ENCODE measurements at places on chromosomes 12 and 14. TPM values are rescaled to one million over a fixed set of nuclear protein-coding genes. Genes with fewer than 3 reads are reported as not detected.

GRCh38 chr12:115213538-115214016 is 529.6 kb upstream of the TBX3 start:
- peak; percentile 41 for DNase-seq

GRCh38 chr12:7542813-7543212 is 39.2 kb upstream of the CD163 start:
- DNase-seq: no peak

GRCh38 chr14:76497550-76498462 is 121.9 kb downstream of the ESRRB start:
- peak; percentile 55 for DNase-seq

DNA sequence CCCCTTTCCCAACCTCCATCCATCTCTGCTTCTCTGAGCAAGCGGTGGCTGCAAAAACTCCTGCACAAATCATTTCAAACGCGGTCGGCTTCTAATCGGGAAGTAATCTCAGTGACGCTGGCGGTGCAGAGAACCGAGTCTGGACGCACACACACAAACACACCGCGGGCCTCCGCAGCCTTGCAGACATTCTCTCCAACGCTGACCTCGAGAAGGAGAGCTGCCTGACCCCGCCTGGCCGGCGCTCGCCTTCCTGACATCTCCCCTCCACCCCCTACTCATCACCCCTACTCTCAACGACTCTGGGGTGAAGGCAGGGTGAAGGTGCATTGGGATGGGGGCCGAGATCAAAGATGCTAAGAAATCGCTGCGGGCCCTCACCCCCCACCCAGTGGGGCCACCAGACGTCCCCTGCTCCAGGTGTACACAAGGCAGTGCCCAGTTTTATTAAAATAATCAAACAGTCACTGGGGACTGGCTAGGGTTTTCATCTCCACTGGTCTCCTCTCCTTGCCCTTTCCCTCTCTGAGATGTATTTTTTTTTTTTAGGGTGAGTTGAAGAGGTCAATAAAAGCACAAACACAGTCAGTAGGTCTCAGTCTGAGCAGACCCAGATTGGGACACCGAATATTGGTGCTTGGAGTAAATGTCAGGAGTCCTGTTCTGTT is 506 bp upstream of the TBX5 start:
- peak; percentile 33 for DNase-seq

DNA sequence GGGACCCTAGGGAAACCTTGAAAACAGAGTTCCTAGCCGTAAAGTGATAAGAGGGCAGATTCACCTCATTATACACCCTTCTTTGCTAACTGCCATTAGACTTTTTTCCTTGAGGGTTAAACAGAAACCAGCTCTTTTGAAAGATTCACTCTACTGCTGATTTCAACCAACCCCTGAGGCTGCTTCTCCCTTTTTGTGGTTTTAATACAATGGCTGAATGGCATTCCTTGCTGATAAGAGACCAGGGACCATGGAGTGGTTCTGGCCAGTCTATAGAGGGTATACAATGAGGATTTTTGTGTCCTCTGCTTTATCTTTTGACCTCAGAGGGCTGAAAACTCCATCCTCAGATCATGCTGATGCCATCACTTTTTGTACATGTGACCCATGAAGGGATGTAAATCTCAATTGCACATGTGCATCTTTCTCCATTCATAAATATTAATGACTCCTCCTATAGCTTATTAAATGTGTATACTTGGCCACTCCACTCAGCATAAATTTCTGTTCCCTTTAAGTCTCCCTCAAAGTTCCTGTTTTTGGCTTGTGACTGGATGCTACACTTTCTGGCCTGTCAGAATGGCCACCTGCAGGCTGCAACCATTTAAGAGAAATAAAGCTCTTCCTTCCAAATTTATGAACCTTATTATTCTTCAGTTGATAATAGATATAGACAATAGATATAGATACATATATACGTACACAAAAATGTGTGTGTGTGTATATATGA is 233.8 kb upstream of the SEL1L start:
- no peak for DNase-seq

DNA sequence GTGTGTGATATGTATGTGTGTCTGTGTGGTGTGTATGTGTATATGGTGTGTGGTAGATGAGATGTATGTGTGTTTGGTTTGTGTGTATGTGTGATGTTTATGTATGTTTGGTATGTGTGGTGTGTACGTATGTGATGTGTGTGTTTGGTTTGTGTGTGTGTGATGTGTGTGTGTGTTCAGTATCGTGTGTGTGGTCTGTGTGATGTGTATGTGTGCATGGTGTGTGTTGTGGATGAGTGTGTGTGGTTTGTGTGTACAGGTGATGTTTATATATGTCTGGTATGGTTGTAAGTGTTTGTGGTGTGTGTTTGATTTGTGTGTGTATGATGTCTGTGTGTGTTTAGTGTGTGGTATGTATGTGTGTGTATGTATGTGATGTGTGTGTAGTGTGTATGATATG is 199.4 kb downstream of the SUDS3 start:
- no peak for DNase-seq

- peak; percentile 12 for DNase-seq
Observed at GRCh38 chr12:75489613-75490210, 9.2 kb downstream of the GLIPR1 start.

The AMDHD1 gene
- 0.21 TPM for total RNA-seq

The PIANP gene
- 2.2 TPM for total RNA-seq
